ENCODE measurements at places on chromosomes 1 and 21.

- DNase-seq: no peak
Measured at GRCh38 chr1:206850401-206850800, 15.0 kb upstream of the IL20 start.

- DNase-seq: no peak
Measured at GRCh38 chr1:2904191-2904590, 102.7 kb upstream of the TTC34 start.

GRCh38 chr1:1178794-1179331 is 5.2 kb downstream of the TTLL10 start:
- no peak for DNase-seq

GRCh38 chr1:227914801-227915563 is 32.8 kb downstream of the WNT9A start:
- DNase-seq: no peak

DNA sequence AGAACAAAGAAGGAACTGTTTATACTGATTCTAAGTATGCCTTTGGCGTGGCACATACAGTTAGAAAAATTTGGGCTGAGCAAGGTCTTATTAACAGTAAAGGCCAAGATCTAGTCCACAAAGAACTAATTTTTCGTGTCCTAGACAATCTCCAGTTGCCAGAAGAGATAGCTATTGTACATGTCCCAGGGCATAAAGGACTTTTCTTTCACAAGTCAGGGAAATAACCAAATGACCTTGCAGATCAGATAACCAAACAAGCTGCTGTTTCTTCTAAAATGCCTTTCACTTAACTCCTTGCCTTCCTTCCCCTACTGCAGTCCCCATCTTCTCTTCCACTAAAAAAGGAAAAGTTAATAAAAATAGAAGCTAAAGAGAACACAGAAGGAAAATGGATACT is 4.0 kb downstream of the TEX50 start:
- DNase-seq: no peak

GRCh38 chr1:21647431-21648351 is 21.5 kb downstream of the RAP1GAP start:
- peak; percentile 79 for DNase-seq

DNA sequence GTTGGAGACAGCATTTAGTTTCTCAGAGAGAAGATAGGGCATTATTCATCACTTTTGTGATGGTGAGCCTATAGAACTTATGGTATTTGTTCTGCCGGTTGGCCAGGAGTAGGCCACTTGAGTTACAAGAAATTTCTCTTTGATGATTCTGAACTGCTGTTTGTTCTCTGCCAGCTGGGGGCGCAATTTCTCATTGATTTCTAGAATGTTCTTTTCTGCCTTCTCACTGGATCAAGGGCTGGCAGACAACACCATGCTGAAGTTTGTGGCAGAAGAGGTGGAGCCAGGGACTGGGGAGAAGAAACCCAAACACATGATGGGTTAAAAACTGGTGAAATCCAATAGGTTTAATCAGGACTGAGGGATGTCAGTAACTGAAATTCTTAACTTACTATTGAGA is 360.6 kb downstream of the FAM72C start:
- peak; percentile 42 for DNase-seq

GRCh38 chr1:103250441-103250861 is 142.1 kb upstream of the COL11A1 start:
- no peak for DNase-seq

DNA sequence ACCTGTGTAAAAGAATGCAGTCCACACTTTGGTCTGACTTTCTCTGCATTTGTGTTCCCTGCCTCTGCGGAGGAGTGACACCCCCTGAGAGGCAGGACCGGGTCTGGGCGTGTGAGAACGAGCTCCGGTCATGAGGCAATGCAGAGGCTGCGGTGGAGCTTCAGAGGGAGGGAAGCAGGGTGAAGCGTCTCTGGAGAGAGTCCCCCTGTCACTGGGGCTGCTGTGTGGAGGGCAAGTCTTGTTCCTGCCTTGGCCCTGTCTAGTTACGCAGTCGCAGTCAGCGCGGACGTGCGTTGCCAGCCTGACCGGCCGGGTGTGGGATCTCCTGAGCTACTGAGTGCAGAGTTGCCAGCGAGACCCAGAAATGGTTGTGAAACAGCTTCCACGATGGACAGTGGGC is 48.5 kb downstream of the BACE2 start:
- no peak for DNase-seq

DNA sequence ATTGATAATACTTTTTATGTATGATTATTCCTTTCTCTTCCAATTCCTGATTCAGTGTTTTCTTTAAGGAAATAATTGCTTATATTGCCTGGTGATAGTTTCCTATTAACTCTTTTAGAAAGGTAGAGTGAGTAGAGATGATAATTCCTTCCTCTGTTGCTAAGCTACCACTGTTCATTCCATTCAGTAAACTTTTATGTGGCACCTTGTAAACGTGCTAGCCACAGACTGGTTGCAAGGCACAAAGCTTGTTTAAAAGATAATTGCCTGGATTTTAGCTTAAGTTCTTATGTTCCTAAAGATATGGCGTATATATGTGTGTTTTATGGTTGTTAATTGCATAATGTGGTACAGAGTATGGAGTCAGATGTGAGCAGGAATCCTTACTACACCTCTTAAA is 3.2 kb downstream of the ZFYVE9 start:
- DNase-seq: no peak

GRCh38 chr1:156813750-156814570 is 2.7 kb downstream of the SH2D2A start:
- no peak for DNase-seq

DNA sequence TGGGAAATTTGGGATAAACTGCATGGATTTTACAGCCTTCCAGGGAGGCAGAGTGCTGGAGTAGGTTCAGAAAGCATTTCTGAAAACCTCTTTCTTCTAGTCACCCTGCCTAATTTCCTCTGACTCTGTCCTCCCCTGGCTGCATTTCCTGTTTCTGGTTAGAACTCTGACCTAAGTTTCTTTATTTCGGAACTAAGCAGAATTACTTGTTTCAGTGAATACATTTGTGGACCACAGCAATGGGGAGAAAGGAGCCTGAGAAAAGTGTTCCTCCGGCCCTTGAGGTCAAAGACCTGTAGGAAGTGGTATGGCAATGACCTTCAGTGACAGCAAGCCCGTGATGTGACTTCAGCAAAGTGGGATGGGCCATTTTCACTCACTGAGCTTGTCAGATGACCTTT is 173.4 kb upstream of the RUNX1 start:
- DNase-seq: peak; percentile 49

DNA sequence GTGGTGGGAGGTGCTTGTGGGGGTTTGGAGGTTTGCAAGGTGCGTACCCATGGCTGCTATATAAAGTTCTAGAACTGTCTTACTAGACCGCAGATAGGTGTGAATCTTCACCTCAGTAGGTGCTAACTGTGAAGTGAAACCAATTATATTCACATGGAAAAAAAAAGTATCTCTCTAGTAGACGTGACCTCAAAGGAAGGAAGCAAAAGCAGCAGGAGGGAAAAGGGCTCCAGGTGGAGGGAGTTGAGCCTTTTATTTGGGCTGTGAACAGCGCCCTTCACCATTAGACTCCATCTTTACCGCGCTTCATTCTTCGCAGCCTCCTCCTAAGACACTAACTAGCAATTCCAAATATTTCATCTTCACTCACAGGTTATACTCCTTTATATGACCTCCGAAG is 129.8 kb downstream of the TBX19 start:
- DNase-seq: no peak

DNA sequence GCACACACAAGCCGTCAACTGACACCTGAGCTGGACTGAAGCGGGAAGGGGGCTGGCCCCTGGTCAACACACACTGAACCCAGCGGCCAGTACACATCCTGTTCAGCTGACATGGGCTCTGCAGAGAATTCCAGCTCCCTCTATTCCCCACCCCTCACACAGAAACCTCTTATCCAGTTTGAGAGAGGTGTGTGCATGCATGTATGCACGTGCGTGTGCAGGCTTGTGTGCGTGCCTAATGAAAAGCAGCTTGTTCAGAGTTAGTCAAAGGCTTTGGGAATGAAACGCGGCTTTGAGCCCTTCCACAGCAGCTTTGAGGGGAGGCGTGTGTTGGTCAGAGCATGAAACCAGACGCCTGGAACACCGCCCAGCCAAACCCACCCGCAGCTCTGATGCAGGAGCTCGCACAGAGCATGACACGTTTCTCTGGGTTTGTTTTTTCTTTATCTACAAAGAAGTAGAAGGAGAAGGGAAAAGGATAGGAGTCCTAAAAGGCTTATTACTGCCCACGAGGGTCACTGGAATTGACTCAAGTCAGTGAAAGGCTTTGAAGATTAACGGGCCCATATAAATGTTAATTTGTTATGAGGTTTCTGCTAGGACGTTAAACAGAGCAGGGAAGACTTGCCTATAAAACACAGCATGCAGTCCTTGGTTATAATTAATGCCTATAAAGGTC is 184.2 kb downstream of the ETS2 start:
- no peak for DNase-seq

DNA sequence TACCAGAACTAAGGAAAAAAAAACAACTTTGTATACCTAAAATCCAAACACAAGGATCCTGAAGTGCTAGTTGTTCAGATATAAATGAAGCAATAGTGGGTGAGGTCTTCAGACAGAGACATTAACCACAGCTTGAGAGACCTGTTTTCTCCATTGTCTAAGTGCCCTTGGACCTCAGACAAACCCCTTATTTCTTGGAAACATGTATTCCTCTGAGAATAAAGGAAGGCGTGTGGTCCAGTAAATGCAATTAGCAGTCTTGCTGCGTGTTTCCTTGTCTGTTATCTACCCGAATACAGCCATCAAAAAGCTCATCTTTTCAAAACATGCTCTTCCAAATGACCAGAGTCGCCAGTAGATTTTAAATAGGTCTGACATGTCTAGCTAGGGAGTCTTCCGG is 291.1 kb upstream of the NFIA start:
- no peak for DNase-seq

DNA sequence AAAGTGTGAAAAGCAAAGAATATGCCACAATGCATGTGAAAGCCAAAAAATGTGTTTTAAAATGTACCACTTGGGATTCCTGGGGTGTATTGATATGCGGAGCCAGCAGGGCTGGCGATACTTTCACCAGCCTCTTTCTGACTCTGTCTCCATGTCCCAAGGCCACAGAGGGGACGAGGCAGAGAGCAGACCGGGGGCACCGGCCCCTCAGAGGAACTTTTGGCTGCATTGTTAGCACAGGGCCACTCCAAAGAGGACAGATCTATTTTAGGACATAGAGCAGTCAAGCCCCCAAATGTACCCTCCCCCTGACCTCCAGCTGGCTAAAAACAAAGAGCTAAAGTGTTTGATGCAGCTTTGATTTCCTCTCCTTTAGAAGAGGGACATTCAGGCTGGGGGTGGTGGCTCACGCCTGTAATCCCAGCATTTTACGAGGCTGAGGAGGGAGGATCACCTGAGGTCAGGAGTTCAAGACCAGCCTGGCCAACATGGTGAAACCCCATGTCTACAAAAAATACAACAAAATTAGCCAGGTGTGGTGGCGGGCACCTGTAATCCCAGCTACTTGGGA is 25.6 kb upstream of the ZNF436 start:
- DNase-seq: no peak
